ENCODE measurements at places on chromosomes 1 and 21.

DNA sequence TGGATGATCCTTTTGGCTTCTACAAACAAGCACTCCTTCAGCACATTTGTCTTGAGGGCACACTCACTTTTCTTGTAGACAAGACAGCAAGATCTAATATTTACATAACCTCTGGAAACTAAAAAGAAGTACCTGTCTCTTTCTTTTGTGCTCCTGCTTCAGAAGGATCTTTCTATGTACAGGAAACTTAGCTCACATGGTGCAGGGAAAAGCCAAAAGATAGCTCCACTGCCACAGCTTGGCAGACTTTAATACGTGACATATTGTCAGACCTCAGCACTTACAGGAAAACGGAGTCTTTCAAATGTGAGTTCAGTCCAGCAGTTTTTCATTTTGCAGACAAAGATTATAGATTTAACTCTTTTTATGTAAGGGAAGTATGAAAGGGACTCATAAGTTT lies 225.5 kb upstream of the SAMSN1 start:
- no peak for DNase-seq

DNA sequence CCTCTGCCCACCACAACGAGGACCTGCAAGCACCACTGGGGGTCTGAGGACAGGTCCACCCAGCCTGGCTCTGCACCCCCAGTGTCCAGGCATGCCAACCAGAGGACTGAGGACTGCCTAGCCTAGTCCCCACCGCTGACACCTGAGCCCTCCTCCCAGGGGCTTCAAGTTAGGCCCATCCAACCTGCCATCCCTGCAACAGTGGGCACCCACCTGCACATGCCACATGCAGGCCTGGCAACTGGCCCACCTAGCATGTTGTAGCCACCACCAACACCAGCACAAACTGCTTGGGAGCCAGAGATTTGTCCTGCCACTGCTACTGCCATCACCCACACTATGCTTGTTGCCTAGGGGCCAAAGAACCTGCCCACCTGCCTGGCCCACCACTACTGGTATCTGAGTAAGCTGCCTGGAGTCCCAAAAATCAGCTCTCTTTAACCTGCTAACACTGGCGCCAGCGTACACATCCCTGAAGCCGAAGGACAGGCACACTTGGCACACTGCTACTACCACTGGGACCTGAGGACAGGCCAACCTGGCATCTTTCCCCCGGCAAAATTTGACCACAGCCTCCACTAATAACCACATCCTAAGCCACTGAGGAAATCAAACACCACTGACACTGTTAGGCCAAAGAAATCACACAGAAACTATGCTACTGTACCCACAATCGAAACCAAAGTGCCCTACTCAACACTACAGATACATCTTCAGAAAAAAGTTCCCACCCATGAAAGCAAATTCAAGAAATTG lies 61.5 kb downstream of the PSMG1 start:
- no peak for DNase-seq

GRCh38 chr1:77553568-77554291 lies 128.7 kb downstream of the ZZZ3 start:
- no peak for DNase-seq

DNA sequence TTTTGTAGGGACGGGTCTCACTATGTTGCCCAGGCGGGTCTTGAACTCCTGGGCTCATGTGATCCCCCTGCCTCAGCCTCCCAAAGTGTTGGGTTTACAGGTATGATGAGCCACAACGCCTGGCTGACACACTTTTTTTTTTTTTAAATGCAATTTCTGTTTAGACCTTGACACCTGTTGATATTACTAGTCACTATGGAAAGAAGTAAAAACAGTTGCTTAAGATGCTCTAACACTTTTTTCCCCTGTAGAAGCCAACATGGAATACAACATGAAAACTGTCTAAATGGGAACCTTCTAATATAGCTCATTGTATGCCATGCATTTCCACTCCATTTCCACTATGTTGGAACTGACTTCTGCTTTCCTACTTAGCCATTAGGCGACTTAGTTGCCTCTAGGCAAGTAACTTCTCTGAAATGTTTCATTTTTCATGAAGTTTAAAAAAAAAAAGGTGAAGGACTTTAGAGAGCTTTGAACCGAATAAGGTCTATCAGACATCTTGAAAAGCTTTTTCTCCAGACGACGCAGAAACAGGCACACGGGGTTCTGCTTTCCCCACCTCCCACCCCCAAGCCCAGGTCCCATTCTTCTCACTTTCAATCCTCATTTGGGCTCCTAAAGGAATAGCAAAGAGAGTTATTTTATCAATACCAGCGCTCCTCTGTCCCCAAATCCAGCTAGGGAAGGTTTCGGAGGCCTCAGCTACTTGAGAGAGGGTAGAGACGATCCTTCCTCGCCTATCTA lies 648 bp upstream of the DR1 start:
- DNase-seq = no peak

- DNase-seq = no peak
Measured at GRCh38 chr21:25424634-25425033, 182.6 kb downstream of the MRPL39 start.

- no peak for DNase-seq
Measured at GRCh38 chr1:23699280-23700179, 7.9 kb downstream of the RPL11 start.

DNA sequence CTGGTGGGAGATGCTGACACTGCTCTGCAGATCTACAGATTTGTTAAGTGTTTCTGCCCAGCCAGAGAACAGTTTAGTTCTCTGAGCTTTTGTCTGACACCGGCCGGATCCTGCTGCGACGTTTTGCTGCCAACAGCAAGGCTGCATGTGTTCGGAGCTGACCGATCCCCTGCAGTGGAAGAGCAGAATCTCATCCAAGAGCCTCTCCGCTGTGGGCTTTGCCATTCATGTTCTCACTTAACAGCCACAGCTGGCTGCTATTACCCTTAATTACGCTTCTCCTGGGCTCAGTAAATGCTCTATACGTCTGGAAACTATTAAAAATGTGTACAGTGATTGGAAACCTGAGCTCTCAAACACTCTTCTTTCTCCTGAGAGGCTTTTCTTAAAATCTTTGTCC lies 105.3 kb downstream of the BCAR3 start:
- DNase-seq = no peak
